ENCODE measurements at places on chromosomes 3 and 15. TPM values are rescaled to one million over a fixed set of nuclear protein-coding genes. Genes with fewer than 3 reads are reported as not detected.
A peak's percentile ranks its signal among the peaks of the same experiment; 100 is the strongest.

- H3K27me3 ChIP-seq = no peaks in the 10 kb centered on the region
- H3K36me3 ChIP-seq = peaks cover 24% of the 10 kb centered on the region
- no peak overlapping the region for H3K4me3 ChIP-seq
- H3K27ac ChIP-seq = no peak overlapping the region
Measured at GRCh38 chr3:56612146-56612545, 55.2 kb downstream of the CCDC66 start.

DNA sequence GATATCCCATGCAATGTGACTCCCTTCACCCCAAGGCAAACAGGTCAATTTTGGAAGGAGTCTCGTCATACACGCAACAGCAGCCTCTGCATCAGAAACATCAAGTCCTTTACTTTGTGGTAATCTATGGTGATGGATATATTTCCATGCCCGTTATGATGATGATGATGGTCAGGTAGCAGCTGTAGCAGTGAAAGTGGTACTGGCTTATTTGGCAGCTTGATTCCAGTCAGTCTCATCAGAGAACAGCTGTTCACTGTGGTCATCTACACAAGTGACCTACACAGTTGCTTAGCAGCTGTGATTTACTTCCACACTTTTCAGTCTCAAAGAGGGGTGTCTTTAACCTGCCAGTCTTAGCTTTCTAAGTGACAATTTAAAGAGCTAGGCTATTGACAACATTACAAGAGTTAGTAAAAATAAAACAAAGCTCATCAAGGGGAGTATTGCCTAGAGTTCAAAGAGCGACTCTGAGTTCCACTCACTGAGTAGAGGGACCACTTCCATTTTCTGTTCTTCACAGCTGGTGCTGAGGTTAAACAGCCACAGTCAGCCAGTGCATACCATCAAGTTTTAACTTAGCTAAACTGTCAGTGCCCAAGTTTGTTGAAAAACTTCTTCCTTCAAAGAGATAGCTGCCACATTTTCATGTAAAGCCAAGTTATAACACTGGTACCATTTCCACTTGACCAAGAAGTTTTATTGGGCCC, 587.4 kb upstream of the KCNMB2 start:
- no peaks in the 10 kb centered on the region for H3K36me3 ChIP-seq

DNA sequence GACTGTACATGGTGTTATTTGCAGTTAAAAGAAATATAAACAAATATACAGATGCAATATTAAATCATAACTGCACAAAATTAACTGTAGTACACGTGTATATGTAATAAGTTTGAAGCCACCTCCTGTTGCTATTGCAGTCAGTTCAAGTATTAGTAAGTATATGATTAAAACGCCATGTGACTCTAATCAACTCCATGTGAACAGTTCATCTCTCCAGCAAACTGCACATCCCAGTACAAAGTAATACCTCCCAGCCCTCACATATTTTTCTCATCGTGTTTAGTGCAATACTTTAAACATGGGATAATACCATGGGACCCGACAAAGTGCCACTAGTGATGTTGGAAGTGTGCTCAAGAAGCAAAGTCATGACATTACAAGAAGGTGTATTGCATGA, 34.6 kb downstream of the PDCD10 start:
- no peak overlapping the region for H3K4me3 ChIP-seq
- H3K4me1 ChIP-seq = no peaks in the 10 kb centered on the region
- H3K36me3 ChIP-seq = peaks cover 34% of the 10 kb centered on the region

MORC1 gene
- total RNA-seq = not detected

GRCh38 chr3:167032267-167032876, 347.7 kb downstream of the ZBBX start:
- no peaks in the 10 kb centered on the region for H3K36me3 ChIP-seq
- H3K27ac ChIP-seq = no peak overlapping the region
- H3K27me3 ChIP-seq = no peaks in the 10 kb centered on the region
- DNase-seq = peak; percentile 22

- H3K27ac ChIP-seq = no peak overlapping the region
- no peak for DNase-seq
- H3K4me3 ChIP-seq = no peak overlapping the region
Measured at GRCh38 chr15:31051496-31052080, 49.9 kb downstream of the TRPM1 start.

A4GNT gene
- not detected for total RNA-seq

GRCh38 chr3:1960506-1960905, 138.2 kb upstream of the CNTN4 start:
- H3K27ac ChIP-seq = no peak overlapping the region
- no peak overlapping the region for H3K4me3 ChIP-seq
- no peaks in the 10 kb centered on the region for H3K27me3 ChIP-seq
- no peaks in the 10 kb centered on the region for H3K36me3 ChIP-seq
- H3K4me1 ChIP-seq = no peaks in the 10 kb centered on the region
- DNase-seq = no peak

DNA sequence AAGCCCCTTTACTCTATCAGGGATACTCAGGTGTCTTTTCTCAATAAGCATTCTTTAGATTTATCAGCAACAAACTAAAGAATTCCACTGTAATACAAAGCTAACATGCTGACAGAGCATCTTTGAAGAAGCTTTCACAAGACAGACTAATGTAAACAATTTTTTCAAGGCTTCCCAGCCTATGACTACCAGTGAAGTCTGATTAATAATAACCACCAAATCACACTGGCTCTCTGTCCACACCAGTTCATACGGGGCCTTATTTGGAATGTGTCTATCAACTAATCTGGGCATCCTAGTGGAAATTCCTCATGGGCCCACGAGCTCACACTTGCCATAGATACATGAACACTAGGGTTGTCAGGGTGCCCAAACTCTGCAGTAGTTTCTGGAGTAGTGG, 84.5 kb downstream of the EFL1 start:
- no peaks in the 10 kb centered on the region for H3K36me3 ChIP-seq
- H3K4me3 ChIP-seq = peak overlapping the region; percentile 46
- H3K27me3 ChIP-seq = no peaks in the 10 kb centered on the region
- H3K27ac ChIP-seq = peak overlapping the region; percentile 95
- peaks cover 29% of the 10 kb centered on the region for H3K4me1 ChIP-seq

DNA sequence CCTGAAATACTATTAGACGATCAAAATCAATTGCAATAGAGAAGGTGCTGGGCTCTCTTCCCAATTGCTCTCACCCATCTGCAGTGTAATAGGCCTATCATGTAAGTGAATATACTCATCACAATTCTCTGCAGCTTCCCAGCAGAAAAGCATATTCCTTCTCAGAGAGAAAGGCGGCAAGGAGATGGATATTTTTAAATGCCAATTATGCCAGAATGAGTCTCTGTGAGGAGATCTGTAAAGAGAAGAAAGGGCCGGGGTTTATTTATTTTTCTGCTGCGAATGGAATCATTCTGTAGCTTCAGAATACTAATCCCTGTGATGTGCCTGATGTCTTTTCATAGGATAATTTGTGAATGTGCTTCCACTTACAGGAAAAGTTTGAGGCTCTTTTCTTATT, 112.0 kb downstream of the APBA2 start:
- no peaks in the 10 kb centered on the region for H3K4me1 ChIP-seq
- H3K36me3 ChIP-seq = no peaks in the 10 kb centered on the region
- H3K4me3 ChIP-seq = no peak overlapping the region
- no peak for DNase-seq
- H3K27me3 ChIP-seq = no peaks in the 10 kb centered on the region

- H3K36me3 ChIP-seq = no peaks in the 10 kb centered on the region
- H3K27me3 ChIP-seq = no peaks in the 10 kb centered on the region
- H3K4me1 ChIP-seq = peaks cover 20% of the 10 kb centered on the region
- no peak for DNase-seq
Measured at GRCh38 chr3:148880681-148881080, 15.6 kb downstream of the CPA3 start.

- no peaks in the 10 kb centered on the region for H3K27me3 ChIP-seq
- H3K27ac ChIP-seq = peak overlapping the region; percentile 84
- peak; percentile 99 for DNase-seq
- peak overlapping the region; percentile 66 for H3K4me3 ChIP-seq
- H3K36me3 ChIP-seq = no peaks in the 10 kb centered on the region
Measured at GRCh38 chr15:55907797-55908196, 85.6 kb downstream of the NEDD4 start.

DNA sequence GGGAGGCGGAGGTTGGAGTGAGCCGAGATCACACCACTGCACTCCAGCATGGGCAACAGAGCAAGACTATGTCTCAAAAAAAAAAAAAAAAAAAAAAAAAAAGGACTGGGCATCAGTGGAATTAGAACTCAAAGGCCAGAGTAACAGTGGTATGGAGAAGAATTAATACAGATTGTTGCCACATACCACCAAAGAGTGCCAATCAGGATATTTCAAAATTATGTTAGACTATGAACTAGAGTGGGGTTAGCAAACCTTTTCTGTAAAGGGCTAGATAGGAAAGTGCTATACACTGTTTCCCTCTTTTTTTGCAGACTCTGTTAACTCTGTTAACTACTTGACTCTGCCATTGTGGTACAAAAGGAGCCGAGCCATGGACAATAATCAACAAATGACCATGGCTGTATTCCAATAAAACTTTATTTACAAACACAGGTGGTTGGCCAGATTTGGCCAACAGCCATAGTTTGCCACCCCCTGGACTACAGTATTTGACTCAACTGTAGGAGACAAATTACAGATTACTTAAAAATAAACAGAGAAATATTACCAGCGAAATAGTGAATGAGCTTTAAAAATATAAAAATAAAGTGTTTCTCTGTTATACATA, 28.6 kb downstream of the DPH3 start:
- H3K27me3 ChIP-seq = no peaks in the 10 kb centered on the region
- no peak overlapping the region for H3K27ac ChIP-seq
- DNase-seq = no peak
- peaks cover 19% of the 10 kb centered on the region for H3K4me1 ChIP-seq
- no peaks in the 10 kb centered on the region for H3K36me3 ChIP-seq

GRCh38 chr15:48785195-48785594, 25.7 kb downstream of the CEP152 start:
- H3K27me3 ChIP-seq = no peaks in the 10 kb centered on the region
- DNase-seq = no peak
- H3K4me3 ChIP-seq = no peak overlapping the region
- H3K4me1 ChIP-seq = peaks cover 14% of the 10 kb centered on the region
- H3K27ac ChIP-seq = no peak overlapping the region

DNA sequence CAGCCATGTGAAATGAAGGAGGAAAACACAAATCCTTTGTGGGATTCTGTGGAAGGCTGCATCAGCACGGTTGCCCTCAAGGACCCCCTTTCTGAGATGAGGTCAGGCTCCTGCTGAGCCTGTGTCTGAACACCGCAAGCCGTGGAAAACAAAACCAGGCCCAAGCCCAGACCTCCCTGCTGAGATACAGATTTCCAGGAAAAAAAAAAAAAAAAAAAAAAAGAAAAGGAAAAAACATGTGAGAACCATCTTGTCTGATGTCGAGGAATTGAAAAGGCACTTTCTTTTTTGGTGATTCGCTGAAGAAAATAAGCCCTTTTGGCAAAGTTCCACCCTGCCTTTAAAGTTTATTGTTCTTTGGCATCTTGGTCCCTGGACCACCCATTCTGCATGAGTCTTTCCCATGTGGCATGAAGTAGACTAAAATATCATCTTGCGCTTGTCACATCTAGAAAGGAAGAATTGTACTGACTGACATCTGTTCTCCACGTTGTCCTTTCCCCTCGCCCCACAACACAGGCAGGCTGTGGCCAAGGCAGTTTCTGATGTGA, 117.6 kb downstream of the CHST2 start:
- H3K36me3 ChIP-seq = no peaks in the 10 kb centered on the region
- peaks cover 33% of the 10 kb centered on the region for H3K4me1 ChIP-seq
- DNase-seq = peak; percentile 8
- no peak overlapping the region for H3K4me3 ChIP-seq
- H3K27ac ChIP-seq = no peak overlapping the region

CHL1 gene
- total RNA-seq = not detected

- no peaks in the 10 kb centered on the region for H3K27me3 ChIP-seq
- no peak for DNase-seq
- no peak overlapping the region for H3K27ac ChIP-seq
- H3K4me3 ChIP-seq = no peak overlapping the region
- H3K4me1 ChIP-seq = no peaks in the 10 kb centered on the region
- no peaks in the 10 kb centered on the region for H3K36me3 ChIP-seq
Measured at GRCh38 chr3:40961104-40961857, 238.0 kb upstream of the CTNNB1 start.
